Activated naive CD8-positive, alpha-beta T cell treated with anti-CD3 and anti-CD28 coated beads for 36 hours (primary cell): ENCODE measurements at places on chromosomes 3 and 15.

DNA sequence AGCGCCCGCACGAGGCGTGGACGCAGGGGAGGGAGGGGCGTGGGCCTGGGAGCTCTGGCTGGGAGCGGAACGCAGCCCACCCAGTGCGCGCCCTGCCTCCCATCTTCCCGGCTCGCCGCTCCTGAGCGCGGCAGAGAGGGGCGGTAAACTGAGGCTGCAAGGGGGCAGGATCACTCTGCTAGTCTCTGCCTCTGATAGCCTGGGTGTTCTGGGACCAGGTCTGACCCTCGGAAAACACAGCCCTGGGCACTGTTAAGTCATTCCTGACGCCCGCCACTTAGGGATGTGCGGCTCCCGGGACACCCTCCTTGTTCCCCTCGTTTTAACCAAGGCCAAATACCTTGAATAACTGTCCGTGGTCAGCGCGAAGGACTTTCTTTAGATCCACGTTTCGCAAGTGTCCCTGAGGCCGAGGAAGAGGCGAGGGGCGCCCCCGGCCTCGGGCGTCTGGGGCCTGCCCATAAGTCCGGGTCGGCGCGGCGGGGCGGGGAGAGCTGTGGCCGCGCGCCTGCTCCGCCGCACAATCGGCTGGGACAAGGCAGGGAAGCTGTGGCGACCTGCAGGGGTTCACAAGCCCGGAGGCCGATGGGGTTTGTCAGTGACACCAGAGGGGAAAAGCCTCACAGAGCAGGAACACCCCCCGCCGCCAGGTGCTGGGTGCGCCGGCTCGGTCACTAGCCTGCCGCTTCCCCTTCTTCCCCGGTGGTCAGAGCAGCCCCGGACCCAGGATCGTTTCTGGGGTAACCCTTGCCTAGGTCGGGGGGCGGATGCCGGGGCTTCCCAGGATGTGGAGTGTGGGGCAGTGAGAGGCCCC lies 1.5 kb downstream of the ITPKA start:
- peak; percentile 53 for DNase-seq

DNA sequence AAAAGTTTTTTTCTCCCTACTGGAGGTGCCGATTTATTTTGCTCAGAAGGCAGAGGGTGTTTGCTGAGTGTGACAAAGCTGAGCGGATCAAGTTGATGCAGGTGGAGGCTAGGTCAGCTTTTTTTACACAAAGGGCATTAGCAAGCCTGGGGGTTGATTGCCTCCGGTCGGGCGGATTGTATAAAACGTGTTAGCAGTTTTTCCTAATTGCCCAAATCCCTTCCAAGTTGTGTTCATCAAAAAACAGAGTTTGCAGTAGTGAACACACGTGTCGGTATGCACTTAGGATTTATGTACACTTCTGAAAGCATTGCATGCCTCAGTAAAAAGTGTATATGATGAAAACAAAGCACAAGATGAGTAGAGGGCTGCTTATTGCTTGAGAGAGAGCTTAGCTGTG lies 2.6 kb downstream of the GPR160 start:
- no peak for DNase-seq

DNA sequence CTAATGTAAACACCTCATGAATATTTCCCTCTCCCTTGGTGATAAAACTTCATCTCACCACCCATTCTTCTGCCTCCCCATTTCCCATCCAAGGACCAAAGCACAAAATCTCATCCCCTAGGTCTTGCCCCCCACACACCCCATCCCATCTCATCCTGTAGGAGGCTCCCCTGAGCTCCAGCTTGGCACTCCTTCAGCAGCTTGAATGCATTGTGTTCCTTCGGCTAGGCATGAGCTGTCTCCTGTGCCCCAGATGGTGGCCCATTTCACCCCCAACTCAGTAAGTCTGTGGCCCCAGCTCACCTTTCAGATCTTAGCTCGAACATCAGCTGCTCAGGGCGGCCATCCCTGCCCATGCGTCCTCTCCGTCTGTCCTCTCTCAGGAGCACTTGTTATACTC lies 203.6 kb upstream of the NR2F2 start:
- no peak for DNase-seq

- DNase-seq, result no peak
These were observed 281.9 kb downstream of the RAP2B start for GRCh38 chr3:153443961-153444360.

DNA sequence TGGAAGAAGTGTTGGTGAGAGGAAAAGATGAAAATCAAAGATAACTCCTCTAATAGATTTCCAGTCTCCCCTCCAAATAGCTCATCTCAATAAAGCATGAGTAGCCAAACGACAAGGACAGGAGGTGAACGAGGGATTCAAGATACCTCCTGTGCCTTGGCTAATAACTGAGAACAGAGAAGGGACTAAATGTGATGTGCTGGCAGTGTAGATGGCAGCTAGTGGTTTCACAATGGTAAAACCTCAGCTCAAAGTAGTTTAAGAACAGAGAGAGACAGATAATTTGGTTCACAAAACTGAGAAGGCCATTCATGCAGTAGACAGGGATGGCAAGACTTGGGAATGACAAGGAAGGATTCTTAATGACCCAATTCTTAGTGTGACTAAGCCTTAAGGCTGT lies 292.6 kb downstream of the EFHB start:
- no peak for DNase-seq

DNA sequence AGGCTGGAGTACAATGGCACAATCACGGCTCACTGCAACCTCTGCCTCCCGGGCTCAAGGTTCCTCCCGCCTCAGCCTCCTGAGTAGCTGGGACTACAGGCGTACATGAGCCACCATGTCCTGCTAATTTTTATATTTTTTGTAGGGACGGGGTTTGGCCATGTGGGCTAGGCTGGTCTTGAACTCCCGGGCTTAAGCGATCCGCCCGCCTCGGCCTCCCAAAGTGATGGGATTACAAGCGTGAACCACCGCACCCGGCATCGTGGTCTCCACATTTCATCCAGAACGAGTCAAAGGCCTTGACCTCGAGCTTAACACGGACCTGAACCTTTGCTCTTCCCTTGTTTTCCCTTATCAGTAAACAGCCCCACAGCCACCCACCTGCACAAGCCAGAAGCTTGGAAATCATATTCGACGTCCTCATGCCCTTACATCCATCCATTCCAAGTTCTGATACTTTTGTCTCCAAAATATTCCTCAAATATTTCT lies 1.4 kb upstream of the PTPN23 start:
- DNase-seq, result no peak

- no peak for DNase-seq
These were observed 221.2 kb downstream of the NLGN1 start for GRCh38 chr3:173618703-173619102.

DNA sequence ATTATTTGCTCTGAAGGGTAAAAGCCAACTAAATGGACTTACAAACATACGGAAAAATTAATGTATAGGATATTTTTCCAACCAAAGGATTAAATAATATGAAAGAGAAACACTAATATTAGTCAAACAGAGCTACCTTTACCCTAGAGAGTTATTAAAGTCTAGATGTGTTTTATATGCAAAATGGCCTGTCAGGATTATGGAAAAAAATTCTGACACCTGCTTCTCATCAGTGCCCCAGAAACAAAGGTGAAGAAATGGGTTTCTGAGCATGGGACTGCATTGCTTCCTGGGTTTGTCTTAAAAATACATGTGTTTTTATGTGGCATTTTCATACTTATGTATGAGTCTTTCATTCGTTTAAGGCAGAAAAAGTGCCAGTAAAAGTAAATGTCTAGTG lies 148.3 kb downstream of the ROBO2 start:
- no peak for DNase-seq

GRCh38 chr3:45848392-45848791 lies 6.5 kb upstream of the LZTFL1 start:
- no peak for DNase-seq

DNA sequence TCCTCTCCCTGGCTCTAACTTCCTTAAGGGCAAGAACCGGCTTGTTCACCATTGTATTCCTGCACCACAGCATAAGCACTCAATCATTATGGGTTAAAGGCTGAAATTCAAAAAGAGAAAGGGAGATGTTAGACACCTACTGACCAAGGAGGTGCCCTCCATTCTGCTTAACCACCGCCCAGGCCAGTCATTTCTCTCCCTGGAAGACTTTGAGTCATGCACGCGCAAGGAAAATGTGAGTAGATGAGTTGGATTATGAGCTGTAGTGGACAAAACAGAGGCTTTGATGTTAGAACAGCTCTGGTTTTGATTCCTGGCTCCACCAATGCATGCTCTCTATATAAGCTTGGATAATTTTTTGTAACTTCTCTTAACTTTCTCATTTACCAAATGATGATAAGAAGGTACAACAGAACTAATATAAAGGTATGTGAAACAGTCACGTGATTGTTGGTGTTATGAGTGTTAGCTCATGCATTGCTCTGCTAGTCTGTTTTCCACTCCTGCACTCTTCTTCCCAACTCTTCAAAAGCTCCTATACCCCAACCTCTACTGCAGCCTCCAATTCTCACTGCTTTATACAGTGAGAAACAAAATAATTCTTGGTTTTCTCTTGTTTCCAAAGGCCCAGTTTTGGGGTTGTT lies 148.4 kb upstream of the ATP11B start:
- DNase-seq, result peak; percentile 37

- no peak for DNase-seq
These were observed 41.1 kb downstream of the VGLL3 start for GRCh38 chr3:86949850-86950249.

- no peak for DNase-seq
These were observed 91.6 kb downstream of the PLD1 start for GRCh38 chr3:171718493-171719185.

DNA sequence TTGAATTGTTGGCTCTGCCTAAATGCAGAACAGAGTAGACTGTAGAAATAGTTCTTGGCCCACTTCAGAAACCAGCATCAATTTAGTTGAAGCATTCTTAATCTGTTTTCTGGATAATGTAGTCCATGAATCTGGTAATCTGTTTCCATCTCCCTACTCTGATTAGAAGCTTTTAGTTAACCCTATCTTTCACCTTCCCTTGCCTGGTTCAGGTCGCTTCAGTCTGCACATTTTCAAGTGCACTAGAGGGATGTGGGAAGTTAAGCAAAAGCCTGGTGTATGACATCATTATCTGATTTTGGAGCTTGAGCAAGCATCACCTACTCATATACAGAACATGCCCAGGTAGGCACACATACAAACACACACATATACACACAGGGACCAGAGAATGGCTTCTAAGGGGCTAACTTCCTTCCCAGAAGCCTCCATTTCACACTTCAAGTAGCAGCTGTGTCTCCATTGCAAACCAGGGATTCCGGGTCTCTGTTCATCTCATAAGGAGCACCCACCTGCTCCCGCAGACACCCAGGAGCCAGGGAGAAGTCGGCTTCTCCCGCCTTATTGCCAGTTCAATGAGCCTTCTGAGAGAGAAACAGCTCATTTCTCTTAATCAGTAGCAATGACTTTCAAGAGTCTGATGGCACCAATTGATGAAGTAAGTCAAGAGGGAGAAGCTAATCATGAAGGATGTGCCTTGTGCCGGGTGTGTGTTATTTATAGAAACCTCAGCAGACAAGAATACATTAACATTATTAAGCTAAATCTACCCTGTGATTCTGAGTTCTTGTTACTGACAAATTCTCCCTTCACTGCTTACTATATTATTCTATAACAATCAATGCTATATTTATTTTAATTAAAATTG lies 347.9 kb upstream of the STAC start:
- DNase-seq, result no peak

GRCh38 chr15:99925661-99926461 lies 192.6 kb upstream of the LYSMD4 start:
- DNase-seq, result peak; percentile 65

DNA sequence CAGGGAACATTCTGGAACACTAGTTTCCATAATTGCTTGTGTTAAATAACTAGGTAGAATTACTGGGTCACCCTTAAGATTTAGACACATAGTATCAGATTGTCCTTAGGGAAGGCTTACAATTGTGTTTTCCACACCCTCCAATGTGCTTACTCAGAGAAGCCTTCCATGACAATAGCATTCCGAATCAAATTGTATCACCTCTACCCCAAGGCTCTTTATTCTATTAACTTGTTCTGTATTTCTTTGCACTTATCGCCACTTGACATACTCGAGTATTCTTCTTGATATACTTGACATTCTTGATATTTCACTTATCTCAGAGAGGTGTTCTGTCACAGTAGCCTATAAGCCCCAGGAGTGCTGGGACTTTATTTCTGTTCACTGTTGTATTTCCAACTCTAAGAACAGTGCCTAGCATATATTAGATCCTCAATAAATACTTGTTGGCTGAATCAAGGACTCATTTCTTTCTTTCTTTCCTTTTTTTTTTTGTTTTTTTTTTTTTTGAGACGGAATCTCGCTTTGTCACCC lies 238.9 kb upstream of the PDZRN3 start:
- DNase-seq, result no peak

DNA sequence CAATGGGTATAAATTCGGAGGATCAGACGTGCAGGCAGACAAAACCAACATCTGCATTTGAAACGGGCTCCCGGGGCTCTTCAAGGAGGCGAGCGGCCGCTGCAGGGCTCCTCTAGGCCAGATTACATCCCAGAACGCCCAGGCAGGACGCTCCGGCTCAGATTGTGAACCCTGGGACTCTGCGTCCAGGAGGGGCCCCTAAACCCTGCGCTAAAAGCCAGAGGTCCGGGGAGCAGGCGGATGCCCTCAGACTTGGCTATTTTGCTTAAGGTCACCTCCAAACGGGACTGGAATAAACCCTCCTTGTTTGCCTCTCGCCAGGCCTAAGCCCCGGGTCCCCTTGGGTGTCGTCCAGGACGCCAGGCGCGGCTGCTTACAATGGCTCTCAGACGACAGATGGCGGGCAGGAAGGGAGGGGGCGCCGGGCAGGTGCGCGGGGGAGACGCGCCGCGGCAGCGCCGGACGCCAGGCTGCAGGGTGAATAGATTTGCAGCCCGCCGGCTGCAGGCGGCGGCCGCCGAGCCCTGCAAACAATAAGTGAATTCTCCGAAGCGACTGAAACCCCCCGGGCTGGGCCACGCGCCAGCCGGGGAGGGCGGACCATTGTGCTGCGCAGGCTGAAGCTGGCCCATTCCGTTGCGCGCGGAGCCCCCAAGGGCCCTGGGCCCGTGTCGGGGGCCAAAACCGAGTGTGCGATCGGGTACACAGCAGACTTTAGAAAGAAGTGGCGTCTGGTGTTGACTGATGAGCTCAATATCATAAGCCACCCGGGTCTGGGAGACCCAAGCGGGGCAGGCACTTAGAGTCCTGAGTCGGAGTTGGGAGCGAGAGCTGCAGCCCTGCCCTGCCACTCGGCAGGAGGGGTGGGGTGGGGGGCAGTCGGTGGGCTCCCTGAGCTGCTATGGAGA lies 32.3 kb upstream of the AMOTL2 start:
- DNase-seq, result peak; percentile 4
